ENCODE measurements at places on chromosomes 11 and 22.

DNA sequence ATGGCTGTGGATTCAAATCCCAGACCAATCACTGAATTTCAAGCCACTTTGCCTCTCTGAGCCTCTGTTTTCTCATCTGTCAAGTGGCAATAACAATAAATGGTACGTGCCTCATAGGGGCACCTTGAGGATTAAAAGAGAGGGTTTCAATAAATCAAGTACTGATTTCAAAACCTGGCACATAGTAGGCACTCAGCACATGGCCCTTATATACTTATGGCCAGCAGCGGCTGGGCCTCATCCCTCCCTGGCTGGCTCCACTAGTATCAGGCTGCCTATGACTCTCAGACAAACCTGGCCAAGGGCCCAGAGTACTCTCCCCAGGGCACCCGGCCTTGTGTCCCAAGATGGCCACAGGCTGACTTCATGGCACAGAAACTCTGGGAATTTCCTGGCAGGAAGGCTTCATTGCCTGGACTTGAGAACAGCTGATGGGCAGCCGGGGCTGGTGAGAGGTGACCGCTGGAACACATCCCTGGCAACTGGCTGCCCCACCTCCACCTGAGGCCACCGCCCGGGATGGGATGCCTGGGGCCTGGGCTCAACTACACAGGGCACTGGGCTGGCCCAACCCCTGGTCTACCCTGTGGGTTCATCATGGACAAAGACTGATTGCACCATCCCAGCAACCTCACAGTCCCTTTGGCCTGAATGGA lies 3.4 kb downstream of the FADS3 start:
- peak; percentile 57 for DNase-seq

DNA sequence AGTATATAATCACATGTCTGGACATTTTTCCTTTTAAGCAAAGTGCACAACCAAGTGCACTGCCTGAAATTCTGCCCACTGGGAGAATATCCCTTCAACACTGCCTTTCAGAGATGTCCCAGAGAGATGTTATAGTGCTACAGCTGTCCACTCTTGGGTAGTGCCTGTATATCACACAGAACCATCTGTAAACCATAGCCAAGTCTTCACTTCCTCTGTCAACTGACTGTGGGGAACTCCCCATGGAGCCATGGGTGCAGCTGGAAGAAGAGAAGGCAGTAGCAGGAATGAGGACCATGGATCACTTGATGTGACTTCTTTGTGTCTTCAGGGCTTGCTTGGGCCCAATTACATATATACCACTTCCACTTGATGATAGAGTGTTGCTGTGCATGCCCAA lies 44.6 kb upstream of the LIN7C start:
- DNase-seq = no peak

GRCh38 chr11:93783362-93783761 lies 720 bp upstream of the MED17 start:
- DNase-seq = peak; percentile 8

GRCh38 chr11:47688111-47688510 lies 27.1 kb downstream of the AGBL2 start:
- no peak for DNase-seq

DNA sequence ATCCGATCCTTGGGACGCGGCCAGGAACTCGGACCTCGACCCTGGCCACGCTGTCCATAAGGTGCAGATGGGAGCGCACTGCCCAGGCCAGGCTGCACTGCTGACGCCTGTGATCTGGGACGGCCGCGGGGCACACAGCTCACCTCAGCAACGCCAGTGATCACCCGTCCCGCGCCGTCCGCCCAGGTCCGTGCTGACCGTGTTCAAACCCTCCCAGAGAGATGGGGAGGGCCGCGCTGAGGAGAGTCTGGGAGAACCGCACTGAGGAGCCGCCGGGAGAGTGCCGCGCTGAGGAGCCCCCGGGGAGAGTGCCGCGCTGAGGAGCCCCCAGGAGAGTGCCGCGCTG lies 636 bp downstream of the KCNQ1OT1 start:
- no peak for DNase-seq

DNA sequence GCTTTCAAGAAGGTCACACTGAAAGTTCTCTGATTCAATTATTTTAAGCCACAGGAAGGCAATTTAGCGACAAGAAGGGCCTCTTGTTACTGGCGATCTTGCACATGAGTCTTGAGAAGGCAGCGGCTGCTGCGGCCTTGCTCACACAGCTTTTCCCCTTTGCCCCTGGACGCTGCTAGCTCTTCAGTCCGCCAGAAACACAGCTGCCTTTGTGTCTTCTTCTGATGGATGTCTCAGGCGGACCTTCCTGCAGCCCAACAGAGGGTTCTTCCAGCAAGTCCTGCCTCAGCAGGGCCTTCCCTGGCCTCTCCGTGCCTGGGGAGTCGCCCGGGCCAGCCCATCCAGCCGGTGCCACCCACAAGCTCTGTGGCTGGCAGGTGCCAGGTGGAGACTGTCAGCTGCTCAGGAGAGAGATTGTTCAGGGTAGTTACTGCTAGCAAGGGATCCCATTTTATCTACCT lies 59.4 kb downstream of the PKNOX2 start:
- DNase-seq = peak; percentile 25

DNA sequence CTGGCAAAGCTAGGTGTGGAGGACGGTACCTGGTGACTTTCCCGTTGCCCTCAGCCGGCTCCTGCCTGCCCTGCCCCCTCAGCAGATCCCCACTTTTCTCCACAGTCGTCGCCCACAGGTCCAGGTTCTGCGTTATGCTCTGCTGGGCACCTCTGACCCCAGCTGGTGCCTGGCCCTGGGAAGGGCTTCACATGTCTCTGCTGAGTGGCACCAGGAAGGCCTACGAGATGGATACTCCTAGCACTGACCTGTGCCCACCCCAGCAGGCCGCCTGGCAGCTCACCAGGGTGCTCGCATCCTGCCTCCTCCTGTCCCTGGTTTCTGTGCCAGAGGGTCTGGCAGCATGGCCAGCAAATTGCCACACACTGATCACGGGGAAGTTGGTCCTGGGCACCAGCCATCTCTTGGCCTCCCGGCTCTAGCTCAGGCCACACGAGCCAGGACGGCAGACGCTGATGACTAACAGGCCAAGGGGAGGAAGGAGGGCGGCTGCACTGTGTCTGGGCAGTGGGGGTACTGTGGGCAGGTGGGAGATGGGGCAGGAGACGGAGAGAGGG lies 13.8 kb downstream of the CARS1 start:
- DNase-seq = peak; percentile 86

GRCh38 chr22:22730655-22731373 lies 86.4 kb downstream of the GGTLC2 start:
- no peak for DNase-seq

- DNase-seq = no peak
Measured at GRCh38 chr11:80916173-80916798, 1475.5 kb upstream of the TENM4 start.

- no peak for DNase-seq
Measured at GRCh38 chr22:41047801-41048211, 44.6 kb upstream of the EP300 start.

- no peak for DNase-seq
Measured at GRCh38 chr22:46764140-46764680, 1.8 kb downstream of the TBC1D22A start.

GRCh38 chr11:102413497-102413896 lies 39.1 kb downstream of the TMEM123 start:
- no peak for DNase-seq

- DNase-seq = no peak
Measured at GRCh38 chr22:26269572-26269971, 100.3 kb downstream of the SEZ6L start.

GRCh38 chr11:30316237-30316636 lies 6.7 kb upstream of the ARL14EP start:
- no peak for DNase-seq

GRCh38 chr11:18713646-18714442 lies 12.1 kb downstream of the IGSF22 start:
- DNase-seq = no peak

- DNase-seq = no peak
Measured at GRCh38 chr11:67051945-67052488, 4.6 kb upstream of the RHOD start.

DNA sequence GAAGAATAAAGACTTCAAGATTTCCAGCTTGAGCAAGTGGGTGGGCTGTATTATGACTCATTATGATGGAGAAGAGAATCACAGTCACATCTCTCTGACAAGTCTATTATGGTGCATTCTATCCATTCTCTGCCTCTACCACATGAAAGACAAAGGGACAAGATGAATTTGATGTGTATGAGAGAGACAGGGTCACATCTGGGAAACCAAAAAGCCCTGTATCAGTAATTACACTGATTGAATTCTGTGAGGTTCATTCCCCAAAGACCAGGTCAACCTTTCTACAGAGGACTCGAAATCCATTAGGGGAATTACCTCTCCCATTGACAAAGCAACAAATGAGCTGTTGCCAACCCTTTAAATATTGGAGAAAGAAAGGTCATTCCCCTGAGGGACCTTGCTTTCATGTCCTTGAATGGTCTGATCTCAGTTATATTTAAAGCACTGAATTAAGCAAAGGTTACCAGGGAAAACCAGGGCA lies 109.6 kb downstream of the USP35 start:
- no peak for DNase-seq

DNA sequence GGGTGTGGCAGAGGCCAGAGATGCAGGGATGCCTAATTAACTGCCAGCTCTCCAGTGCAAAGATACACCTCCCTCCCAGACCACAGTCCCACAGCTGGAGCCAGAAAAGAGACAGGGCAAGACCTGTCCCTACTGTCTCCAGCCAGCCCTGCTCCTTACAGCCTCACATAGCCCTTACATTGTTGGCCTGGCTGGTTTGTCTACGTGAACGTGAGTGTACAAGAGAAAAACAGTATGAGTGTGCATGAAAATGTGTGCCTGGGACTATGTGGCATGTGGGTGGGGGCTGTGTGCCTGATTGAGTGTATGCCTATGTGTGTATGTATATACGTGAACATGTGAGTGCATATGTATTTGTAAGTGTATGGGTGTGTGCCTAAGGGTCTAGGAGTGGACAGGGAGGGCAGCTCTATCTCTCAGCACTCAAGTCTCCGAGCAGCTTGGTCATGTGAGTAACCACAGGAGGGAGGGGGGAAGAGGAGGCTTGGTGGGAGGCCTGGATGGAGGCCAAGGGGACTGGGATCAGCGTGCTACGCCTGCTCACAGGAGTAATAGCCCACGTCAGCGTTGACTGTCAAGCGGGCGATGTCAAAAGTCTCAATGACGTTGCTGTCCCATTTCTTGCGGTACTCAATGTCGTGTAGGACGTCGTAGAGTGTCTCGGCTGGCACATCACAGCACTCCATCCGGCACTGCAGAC lies 6.6 kb upstream of the ARAP1 start:
- peak; percentile 39 for DNase-seq

DNA sequence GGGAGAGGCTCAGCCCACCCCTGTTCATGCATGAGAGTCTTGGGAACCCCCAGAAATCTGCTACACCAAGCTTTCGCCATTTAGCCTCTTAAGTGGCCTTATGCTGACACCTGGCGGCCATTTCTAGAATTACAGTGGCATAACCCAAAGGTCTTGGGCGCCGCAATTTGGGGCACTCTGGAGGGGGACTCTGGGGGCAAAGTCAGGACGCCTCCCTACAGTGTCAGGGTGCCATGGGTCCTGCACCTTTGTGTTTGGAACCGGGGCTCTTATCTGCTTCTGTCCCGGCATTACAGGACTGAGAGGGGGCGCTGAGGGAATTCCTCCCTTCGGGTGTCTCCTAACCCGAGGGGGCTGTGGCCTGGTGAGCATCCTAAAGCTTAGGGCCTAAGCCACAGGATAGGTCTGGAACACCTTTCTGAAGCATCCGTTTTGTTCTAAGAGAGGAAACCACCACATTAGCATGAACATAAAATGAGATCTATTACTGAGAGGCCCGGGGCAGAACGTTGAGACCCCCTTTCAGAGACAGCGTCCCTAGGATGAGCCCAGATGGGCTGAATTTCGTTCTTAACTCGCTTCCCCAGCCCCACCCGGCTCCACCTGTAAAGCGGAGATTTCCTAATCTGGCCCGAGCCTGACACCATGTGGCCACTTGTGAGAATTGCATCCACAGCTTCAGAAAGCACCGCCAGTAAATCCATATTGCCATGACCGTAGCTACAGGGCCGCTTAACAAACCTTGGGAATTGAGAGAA lies 9.3 kb downstream of the INS start:
- DNase-seq = peak; percentile 84

GRCh38 chr11:44968510-44968909 lies 17.8 kb upstream of the TP53I11 start:
- DNase-seq = no peak

DNA sequence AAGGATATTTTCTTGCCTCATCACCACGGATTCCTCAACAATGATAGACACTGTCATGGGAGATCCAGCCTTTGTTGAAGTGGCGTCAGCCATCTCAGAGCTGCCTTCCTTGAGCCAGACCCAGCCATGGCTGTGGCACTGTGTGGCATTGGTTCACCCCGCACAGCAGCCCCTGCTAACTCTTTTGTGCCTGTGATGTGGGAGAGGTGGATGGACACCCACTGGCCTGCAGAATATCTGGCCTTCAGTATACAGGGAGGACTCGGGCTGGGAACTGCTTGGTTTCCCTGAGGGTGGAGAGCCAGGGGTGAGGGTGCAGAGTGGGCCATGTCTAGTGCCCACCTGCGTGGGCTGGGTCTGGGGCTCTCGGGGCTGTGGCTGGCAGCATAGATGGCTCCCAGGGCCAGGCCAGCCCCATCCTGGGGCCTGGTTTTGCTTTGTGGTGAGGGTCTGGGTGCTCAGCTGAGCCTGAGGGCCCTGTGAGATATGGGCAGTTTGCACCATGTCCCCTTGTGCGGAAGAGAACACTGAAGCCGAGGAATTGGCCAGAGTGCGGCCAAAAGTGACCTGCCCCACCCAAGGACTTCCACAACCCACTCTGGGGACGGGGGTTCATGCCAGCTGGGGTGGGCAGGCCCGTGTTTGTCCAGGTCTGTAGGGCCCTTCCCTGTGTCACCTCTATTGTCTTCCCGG lies 6.1 kb downstream of the CLDN5 start:
- no peak for DNase-seq

DNA sequence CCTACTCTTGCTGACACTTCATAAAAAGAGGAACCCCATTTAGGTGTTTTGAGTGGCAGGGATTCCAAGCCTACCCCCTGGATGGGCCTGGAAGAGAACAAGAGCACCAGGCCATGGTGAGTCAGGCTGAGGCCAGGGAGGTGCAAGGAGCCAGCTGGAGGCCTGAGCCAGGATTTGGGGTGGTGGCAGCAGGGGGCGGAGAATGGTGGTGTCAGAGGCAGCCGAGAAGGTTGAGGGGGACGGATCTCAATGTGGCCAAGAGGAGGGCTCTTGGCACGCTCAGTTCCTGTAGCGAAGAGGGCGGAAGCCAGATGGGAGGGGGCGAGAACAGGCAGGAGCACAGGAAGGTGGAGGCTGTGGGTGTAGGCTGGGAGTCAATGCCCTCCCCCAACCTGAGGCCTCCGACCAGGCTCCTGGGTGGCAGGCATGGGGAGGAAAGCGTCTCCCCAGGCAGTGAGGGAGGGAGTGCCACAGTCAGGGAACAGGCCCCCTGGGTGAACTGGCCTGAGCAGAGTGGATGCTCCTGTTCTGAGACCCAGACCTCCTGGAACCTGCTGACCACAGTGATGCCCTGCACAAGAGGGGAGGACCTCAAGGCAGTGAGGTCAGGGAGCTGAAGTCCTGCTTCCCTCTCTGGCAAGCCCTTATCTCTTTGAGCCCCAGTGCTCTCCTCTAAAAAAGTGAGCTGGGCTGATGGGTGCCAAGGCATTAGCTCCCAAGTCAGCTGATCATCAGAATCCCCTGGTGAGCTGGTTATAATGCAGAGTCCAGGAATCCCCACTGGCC lies 13.9 kb downstream of the RTN4RL2 start:
- no peak for DNase-seq
